ENCODE measurements at places on chromosomes 2 and 18. TPM values are rescaled to one million over a fixed set of nuclear protein-coding genes. Genes with fewer than 3 reads are reported as not detected.

Gene GALNT5
- total RNA-seq, result not detected

Gene RASGRP3
- 9.1 TPM for total RNA-seq

Gene TUBA4B
- total RNA-seq, result not detected

Gene EPHA4
- total RNA-seq, result 23.5 TPM

Gene PLGLB2
- not detected for total RNA-seq

Gene CNGA3
- total RNA-seq, result not detected

Gene COLEC11
- total RNA-seq, result not detected

Gene ZNF521
- total RNA-seq, result 1.8 TPM

Gene RAB6C
- total RNA-seq, result not detected

Gene IL18RAP
- 0.44 TPM for total RNA-seq

Gene WNT10A
- total RNA-seq, result 10.8 TPM

Gene TUBA3D
- not detected for total RNA-seq

Gene SLC39A10
- total RNA-seq, result 66.3 TPM

Gene MOGAT1
- total RNA-seq, result not detected

Gene TBR1
- 0.32 TPM for total RNA-seq

Gene ALPI
- not detected for total RNA-seq

Gene C2orf80
- not detected for total RNA-seq

- no peak for DNase-seq
These were observed 3.8 kb downstream of the LIPG start for GRCh38 chr18:49565612-49566011.

DNA sequence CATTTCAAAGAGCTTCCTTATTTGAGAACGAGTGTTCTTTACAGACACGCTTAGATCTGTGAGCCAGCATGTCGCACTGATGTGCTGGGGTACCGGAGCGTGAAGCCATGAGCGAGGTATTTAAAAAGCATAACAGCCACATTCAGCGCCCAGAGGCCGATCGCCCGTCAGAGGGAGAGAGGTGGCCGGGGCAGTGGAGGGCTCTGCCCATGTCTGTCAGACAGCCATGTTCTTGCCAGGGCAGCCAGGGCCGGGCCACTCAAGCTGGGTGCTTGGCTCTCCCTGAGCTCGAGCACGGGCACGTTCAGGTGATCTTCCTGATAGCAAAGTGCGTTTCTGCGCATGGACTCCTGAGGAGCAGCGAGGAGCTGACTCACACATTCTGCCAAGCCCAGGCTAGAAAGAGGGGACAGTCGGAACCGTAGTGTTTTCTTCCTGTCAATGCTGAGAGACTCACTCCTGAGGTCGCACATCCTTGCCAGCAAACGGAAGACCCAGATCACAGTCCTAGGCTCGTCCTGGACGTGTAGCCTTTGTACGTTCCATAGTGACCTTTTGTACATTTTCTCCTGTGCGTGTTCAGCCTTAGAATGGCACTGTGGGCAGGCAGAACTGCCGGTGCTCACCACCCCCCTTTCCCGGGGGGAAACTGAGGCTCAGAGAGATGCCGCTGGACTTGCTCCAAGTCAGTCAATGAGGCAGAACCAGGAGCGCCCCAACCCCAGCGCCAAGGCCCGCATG, 100.7 kb downstream of the NFATC1 start:
- no peak for DNase-seq

DNA sequence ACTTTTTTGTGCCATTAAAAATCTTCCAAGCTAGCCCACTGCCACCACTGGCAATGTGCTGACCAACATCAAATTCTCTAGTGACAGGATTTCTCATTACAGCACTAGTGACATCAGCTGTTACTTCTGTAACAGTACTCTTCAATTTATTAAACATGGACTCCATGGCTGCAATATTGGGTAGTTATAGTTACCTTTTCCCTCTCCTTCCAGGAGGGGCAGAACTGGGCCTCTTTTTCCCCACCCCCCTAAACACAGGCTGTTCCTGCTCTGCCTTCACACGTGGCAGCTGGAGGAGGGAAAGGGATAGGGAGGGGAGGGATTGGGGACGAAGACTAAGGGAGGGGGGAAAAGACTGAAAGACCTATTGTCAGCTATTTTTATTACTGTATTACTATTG, 38.1 kb downstream of the TRAK2 start:
- no peak for DNase-seq

- DNase-seq, result no peak
These were observed 37.3 kb downstream of the MARCO start for GRCh38 chr2:118979152-118979861.

DNA sequence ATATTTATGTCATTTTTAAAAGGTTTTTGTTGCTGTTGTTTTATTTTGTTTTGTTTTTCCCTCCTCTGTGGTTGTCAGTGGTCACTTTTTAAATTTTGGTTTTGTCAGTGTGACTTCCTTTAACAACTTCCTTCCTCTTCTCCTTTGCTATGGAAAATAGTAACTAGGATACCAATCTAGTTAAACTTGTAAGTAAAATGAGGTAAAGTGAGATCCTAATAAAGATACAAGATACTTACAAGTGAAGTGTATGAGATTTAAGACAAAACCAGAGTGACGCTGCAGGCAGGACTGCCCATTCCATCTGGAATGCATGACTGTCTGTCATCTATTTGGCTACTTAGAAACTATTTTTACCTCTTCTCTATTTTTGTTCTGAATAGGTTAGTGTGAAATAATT, 30.6 kb upstream of the CREB1 start:
- DNase-seq, result no peak

- no peak for DNase-seq
These were observed 47.3 kb downstream of the RFTN2 start for GRCh38 chr2:197628043-197628500.

DNA sequence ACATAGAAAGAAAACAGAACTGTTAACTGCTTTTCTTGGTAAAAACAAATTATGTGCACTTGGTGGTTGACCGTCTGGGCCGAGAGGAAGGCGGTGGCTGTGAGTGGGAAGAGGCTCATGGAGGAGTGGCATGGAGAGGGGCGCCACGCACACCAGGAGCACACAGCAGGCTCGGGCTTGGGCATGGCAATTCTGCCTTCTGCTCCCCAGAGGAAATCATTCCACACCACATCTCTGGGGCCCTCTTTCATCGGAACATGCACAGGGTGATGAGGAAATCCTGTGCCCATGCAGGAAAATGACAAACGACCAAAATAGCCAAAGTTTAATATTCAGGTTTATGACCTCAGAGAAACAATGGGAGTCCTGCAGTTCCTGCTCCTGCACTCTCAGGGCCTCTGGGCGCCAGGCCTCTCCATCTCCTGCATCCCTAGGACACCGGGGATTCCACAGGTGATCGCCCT, 26.4 kb downstream of the WDFY1 start:
- DNase-seq, result no peak

GRCh38 chr2:224837558-224837957, 121.4 kb upstream of the CCDC195 start:
- no peak for DNase-seq

DNA sequence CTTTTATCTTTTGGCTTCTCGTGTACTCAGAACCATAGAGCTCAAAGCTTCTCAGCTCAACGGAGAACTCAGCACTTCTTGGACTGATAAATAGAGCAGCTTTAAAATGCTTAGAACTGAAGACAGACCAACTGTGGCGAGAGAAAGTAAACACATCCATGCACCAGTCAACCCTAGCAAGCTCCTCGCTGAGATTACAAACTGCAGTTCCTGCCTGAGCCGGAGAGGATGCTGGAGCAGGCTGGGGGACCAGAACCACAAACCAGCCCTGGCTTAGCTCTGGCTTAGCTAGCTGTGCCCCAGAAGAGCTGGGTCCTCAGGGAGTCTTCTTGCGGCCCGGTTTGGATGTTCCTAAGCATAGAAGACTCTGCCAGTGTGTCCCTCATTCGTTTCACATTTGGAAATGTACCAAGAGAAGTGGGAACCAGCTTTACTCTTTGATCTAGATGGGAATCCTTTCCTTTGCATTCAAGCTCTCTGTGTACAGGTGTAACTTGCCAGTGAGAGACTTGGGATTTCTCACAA, 5.6 kb downstream of the PAX8 start:
- DNase-seq, result peak; percentile 50

- DNase-seq, result no peak
These were observed 1202.8 kb upstream of the ACVR2A start for GRCh38 chr2:146642066-146642465.

DNA sequence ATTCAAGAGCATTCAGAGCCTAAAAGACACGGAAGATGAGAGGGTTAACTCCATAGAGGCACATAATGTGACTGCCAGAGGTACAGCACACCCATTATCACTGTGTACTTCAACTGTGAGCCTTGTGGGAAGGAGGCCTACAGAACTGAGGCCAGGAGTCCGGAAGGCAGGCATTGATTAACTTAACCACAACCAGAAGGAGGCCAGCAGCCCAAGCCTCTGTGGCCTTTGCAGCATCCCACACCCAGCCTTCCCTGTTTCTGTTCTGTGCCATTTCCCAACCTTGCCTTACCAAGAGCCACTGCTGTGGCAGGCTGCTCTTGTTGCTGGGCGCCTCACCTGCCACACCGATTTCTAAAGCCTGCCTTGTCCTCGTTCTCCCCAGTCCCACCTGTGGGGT, 27.2 kb downstream of the SIGLEC15 start:
- DNase-seq, result no peak

DNA sequence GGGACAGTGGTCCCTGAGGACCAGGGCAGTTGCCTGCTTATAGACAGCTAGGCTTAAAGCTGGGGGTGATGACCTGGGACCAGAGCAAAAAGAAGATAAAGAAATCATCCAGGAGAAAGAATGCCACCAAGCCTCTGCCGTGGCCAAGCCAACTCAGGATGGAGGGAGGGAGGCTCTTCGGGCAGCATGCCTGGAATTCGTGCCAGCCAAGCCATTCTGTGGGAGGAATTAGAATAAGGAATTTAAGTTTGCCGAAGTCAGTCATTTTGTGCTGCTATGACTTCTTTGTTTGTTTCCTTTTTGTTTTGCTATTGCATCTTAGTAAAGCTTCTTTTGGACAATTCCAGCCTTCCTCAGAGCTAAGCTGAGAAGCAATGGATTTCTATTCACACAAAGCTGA, 124.1 kb downstream of the EN1 start:
- no peak for DNase-seq

- no peak for DNase-seq
These were observed 157.7 kb downstream of the COL4A4 start for GRCh38 chr2:227006189-227006897.

DNA sequence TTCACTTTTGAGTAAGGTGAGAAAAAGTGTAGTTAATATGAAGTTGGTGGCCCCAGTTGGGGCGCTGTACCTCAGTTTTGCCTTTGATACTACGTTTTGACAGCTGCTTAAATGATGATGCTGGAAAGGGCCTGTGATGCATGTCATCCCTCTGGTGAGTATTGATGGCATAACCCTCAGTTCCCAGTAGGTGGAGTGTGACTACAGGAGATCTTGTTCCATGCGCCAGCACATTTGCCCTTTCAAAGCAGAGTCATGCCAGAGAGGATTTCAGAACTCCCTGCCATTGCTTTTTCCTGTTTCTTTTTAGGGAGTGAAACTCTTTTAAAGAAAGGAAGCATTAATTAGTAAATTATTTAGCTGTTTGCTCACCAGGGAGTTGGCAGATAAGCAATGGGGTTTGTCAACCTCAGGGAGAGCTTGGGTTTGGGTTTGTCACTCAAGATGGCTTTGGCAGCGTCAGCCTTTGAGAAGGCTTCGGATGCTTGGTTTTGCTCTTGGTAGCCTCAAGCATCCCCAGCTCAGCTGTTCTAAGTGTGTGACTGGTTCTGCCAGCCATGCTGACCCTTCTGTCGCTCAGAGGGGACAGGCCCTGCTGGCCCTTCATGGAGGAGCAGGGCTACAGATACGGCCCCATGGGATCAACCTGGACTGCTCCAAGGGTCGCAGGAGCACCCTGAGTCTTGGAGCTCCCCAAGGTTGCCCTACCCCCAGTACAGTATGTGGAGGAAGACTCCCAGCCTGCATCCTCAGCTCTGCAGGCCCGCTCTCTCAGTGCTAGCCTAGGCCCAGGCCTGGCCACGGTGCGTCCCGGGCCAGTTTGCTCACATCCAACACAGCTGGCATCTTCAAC, 29.1 kb downstream of the ARMC9 start:
- DNase-seq, result peak; percentile 46

DNA sequence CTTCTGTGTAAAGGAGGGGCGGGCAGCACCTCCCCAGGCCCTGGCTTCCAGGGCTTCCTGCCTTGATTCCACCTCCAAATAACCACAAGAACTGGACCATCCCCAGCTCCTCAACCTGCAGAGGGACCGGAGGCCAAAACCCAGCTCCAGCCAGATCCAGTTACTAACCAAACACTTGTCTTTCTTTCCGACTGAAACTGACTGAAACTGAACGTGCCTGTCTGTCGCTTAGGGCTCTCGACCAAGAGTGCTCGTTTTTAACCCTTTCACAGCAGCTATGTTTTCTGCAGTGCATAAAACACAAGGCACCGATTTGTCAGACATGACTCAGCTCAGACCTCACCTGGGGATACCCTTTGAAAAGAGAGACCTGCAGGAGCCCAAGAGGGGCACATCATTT, 249.9 kb upstream of the SIX2 start:
- DNase-seq, result no peak

DNA sequence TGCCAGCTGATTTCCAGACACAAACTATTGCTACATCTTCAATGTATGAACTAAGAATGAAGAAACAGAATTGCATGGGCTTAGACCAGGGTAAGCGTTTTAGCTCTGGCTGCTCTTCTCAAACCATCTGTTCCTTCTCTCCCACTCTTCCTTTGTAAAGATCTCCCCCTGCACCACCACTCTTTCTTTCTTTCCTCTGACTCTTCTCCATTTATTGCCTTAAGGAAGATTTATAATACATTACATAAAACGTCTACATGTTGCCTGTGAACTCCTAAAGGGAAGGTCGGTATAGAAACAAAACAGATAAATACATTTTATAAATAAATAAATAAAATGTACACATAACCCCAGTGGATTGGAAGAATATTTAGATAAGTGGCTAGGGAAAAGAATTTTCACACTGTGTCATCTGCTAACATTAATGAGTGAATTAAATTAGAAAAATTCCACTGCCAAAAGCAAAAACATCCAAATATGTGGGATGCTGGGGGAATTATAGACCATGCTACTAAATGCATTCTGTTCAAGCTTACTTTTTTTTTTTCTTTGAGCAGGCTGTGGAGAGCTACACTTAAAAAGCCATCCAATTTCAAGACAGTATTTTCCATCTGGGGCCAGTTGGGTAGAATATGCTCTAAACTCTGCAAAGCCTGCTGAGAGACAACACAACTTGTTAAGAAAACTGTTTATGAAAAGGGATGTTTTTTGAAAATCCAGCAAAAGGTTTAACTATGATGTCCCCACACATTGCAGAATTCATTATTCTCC, 41.5 kb downstream of the NCKAP5 start:
- DNase-seq, result no peak

Data from CD4-positive, CD25-positive, alpha-beta regulatory T cell (primary cell).